ENCODE measurements at places on chromosomes 1 and 21.

DNA sequence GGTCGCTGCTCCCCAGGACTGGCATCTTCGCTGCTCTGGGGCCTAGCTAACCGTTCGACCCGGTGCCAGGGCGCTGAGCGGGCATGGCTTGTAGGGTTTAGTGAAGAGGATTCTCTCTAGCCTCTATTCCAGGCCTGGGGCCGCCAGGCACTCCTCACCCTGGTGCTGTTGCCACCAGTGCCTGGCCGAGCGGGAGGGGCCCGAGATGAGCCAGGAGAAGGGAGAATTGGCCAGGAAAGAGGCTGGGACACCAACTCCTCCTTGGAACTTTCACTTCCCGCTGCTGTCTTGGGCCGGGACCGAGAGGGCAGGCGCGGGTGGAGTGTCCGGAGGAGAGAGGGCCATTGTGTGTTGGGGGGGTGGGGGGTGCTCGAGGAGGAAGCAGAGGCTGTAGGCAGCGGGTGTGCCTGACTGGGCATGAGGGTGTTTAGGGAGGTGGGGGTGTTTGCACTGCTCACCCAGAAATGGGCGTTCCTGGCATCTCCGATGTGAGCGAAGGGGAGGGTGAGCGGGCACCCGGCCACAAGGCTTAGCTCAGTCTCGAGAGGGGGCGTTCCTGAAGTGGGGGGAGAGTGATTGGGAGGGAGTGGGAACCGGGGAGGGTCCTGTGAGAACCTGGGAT, 772 bp downstream of the ADAM15 start:
- peaks cover 28% of the 10 kb centered on the region for H3K36me3 ChIP-seq
- H3K4me3 ChIP-seq, result peak overlapping the region; percentile 91
- H3K4me1 ChIP-seq, result peaks cover 26% of the 10 kb centered on the region
- H3K27ac ChIP-seq, result peak overlapping the region; percentile 94

- peaks cover 4% of the 10 kb centered on the region for H3K4me1 ChIP-seq
- H3K27me3 ChIP-seq, result no peaks in the 10 kb centered on the region
- H3K4me3 ChIP-seq, result no peak overlapping the region
- DNase-seq, result no peak
These were observed 104.3 kb downstream of the LACTBL1 start for GRCh38 chr1:22868331-22868730.

DNA sequence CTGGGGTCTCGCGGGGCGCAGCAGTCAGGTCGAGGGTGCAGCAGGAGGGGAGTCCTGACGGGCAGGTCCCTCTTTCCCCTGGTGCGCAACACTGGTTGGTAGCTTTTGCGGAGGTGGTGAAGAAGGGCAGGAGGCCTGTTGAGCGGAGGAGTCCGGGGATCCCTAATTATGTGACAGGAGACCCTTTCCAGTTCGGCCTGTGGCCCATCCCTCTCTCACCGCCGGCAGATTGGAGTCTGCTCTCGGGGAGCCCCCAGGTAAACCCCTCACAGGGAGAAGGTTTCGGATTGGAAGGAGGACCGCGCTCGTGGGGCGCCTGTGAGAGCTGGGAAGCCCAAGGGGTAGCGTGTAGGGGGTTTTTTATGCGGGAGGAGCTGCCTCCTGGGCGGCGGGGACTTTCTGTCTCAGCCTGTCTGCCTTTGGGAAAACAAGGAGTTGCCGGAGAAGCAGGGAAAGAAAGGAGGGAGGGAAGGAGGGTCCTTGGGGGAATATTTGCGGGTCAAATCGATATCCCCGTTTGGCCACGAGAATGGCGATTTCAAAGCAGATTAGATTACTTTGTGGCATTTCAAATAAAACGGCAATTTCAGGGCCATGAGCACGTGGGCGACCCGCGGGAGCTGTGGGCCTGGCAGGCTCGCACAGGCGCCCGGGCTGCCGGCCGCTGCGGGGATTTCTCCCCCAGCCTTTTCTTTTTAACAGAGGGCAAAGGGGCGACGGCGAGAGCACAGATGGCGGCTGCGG, 9.5 kb downstream of the SIM2 start:
- peak overlapping the region; percentile 96 for H3K27ac ChIP-seq
- no peak for DNase-seq
- H3K36me3 ChIP-seq, result no peaks in the 10 kb centered on the region
- no peaks in the 10 kb centered on the region for H3K27me3 ChIP-seq
- peaks cover 44% of the 10 kb centered on the region for H3K4me1 ChIP-seq

DNA sequence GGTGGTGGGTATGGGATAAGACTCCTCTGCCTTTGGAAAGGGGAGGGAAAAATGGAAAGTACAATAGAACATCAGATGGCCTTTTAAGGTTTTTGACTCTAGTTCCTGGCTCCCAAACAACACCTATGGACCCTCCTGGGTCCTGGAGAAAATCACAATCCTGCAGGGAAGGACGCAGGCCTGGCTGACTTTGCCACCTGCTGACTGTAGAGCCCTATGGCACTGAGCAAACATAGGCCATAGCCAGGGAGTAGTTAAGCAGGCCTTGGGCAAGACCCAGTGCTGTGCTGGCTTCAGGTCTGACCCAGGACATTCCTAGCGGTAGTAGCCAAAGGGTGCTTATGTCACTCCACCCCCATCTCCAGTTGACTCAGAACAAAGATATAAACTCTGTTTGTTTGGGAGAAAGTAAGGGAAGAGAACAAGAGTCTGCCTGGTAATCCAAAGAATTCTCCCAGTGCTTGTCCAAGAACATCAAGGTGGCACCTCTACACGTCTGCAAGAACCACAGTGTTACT, 149.0 kb downstream of the SLC44A5 start:
- DNase-seq, result no peak
- no peaks in the 10 kb centered on the region for H3K4me1 ChIP-seq
- H3K36me3 ChIP-seq, result no peaks in the 10 kb centered on the region
- no peak overlapping the region for H3K4me3 ChIP-seq
- H3K27me3 ChIP-seq, result no peaks in the 10 kb centered on the region

- no peaks in the 10 kb centered on the region for H3K36me3 ChIP-seq
- H3K27me3 ChIP-seq, result no peaks in the 10 kb centered on the region
- no peaks in the 10 kb centered on the region for H3K4me1 ChIP-seq
- no peak overlapping the region for H3K27ac ChIP-seq
- DNase-seq, result no peak
These were observed 372.3 kb downstream of the TTLL7 start for GRCh38 chr1:83626603-83627002.

- H3K27ac ChIP-seq, result no peak overlapping the region
- no peak overlapping the region for H3K4me3 ChIP-seq
- H3K36me3 ChIP-seq, result peaks cover 19% of the 10 kb centered on the region
- no peak for DNase-seq
- no peaks in the 10 kb centered on the region for H3K27me3 ChIP-seq
These were observed 2.1 kb downstream of the SDE2 start for GRCh38 chr1:225996946-225997545.

DNA sequence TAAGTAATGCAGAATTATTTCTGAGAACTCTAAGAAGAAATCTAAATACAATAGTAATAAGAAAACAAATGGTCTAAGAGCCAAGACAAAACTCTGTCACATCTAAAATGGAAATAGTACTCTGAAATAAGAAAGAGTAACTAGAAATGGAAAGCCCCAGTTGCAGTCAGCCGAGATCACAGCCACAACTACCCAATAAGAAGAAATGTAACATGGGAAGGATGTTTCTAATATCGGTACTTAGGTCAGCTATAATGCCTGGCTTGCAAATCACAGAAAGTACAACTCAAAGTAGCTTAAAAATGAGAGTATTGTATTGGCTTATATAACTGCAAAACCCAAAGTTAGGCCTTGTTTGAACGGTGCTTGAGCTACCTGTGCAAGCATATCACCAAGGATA, 58.6 kb upstream of the USP25 start:
- no peak overlapping the region for H3K4me3 ChIP-seq
- no peaks in the 10 kb centered on the region for H3K36me3 ChIP-seq
- H3K27ac ChIP-seq, result no peak overlapping the region
- no peaks in the 10 kb centered on the region for H3K4me1 ChIP-seq
- no peaks in the 10 kb centered on the region for H3K27me3 ChIP-seq

GRCh38 chr1:119871881-119872280, 24.4 kb downstream of the ADAM30 start:
- no peaks in the 10 kb centered on the region for H3K27me3 ChIP-seq
- no peaks in the 10 kb centered on the region for H3K36me3 ChIP-seq
- no peak overlapping the region for H3K27ac ChIP-seq

DNA sequence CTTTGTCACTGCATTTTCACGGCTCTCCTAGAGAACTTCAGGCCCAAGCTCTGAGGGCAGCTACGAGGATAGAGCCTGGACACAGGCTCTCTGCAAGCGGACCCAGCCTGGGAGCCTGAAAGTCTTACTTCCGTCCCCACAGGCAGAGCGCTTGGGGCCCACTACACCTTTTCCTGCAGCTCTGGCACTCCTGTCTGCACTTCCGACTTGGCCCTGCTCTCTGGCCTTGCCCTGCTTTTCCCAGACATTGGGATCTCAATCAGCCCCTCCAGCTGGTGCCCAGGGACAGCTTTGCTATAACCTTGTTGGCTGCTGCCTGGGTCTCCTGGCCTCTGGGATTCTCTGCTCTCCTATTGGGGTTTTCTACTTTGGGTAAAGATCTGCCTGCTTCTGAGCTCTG, 27.6 kb downstream of the WNT4 start:
- H3K27me3 ChIP-seq, result no peaks in the 10 kb centered on the region
- H3K36me3 ChIP-seq, result peaks cover 3% of the 10 kb centered on the region
- no peak for DNase-seq
- H3K4me3 ChIP-seq, result no peak overlapping the region
- H3K27ac ChIP-seq, result no peak overlapping the region

GRCh38 chr1:203187689-203188264, 1.3 kb upstream of the CHI3L1 start:
- peaks cover 27% of the 10 kb centered on the region for H3K4me1 ChIP-seq
- H3K27ac ChIP-seq, result peak overlapping the region; percentile 80
- no peaks in the 10 kb centered on the region for H3K36me3 ChIP-seq
- H3K27me3 ChIP-seq, result no peaks in the 10 kb centered on the region
- no peak overlapping the region for H3K4me3 ChIP-seq
- no peak for DNase-seq

DNA sequence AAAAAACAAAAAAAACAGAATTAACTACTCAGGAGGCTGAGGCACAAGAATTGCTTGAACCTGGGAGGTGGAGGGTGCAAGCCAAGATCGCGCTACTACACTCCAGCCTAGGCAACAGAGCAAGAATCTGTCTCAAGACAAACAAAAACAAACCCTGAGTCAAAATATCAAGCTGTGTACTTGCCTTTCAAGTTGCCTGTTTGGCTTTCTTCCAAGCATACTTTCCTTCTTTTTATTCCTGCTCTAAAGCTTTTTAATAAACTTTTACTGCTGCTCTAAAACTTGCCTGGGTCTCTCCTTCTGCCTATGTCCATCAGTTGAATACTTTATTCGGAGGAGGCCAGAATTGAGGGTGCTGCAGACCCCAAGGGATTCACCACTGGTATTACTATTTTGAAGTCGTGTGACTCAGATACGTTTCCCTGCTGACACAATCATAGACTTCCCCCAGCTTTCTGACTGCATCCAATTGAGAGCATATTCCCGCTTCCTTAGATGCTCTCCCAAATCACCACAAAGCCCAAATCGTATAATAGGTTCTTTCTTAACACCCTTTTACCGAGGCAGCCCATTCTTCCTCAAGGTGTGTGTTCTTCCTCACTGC, 3.5 kb upstream of the ACBD6 start:
- DNase-seq, result no peak
- no peaks in the 10 kb centered on the region for H3K27me3 ChIP-seq
- no peak overlapping the region for H3K4me3 ChIP-seq

GRCh38 chr1:217791091-217791490, 159.9 kb downstream of the SPATA17 start:
- DNase-seq, result no peak
- H3K4me3 ChIP-seq, result no peak overlapping the region
- H3K27ac ChIP-seq, result no peak overlapping the region
- no peaks in the 10 kb centered on the region for H3K36me3 ChIP-seq

DNA sequence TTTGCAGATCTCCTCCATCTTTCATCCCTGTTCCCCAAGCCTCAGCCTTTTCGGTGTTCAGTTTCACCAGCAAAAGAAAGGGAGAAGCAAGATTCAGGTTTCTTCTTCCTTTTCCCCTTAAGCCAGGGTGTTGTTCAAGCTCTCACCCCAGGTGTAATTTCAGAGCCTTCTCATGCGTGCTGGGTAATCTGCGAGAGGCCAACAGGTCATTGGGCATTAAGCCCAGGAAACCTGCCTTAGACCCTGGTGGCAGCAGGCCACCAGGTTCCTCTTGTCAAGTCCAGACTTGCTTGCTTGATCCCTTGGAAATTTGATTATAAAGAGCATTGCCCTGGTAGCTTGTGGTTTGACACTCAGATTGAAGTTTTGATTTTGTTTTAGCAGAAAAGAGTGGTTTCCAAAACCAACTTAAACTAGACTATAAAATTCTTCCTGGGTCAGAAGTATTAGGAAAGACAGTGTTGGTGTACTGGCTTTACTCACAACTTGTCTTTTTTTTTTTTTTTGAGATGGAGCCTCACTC, 6.9 kb downstream of the AKR1A1 start:
- H3K27ac ChIP-seq, result peak overlapping the region; percentile 87
- H3K27me3 ChIP-seq, result no peaks in the 10 kb centered on the region
- H3K36me3 ChIP-seq, result peaks cover 8% of the 10 kb centered on the region
- H3K4me3 ChIP-seq, result no peak overlapping the region

GRCh38 chr1:239914751-239915231, 176.9 kb upstream of the FMN2 start:
- H3K4me3 ChIP-seq, result no peak overlapping the region
- no peaks in the 10 kb centered on the region for H3K36me3 ChIP-seq
- no peak overlapping the region for H3K27ac ChIP-seq
- H3K27me3 ChIP-seq, result no peaks in the 10 kb centered on the region
- no peak for DNase-seq

- H3K27ac ChIP-seq, result no peak overlapping the region
- H3K4me1 ChIP-seq, result no peaks in the 10 kb centered on the region
- H3K36me3 ChIP-seq, result no peaks in the 10 kb centered on the region
These were observed 1328.6 kb upstream of the ADGRL2 start for GRCh38 chr1:80472145-80472544.

DNA sequence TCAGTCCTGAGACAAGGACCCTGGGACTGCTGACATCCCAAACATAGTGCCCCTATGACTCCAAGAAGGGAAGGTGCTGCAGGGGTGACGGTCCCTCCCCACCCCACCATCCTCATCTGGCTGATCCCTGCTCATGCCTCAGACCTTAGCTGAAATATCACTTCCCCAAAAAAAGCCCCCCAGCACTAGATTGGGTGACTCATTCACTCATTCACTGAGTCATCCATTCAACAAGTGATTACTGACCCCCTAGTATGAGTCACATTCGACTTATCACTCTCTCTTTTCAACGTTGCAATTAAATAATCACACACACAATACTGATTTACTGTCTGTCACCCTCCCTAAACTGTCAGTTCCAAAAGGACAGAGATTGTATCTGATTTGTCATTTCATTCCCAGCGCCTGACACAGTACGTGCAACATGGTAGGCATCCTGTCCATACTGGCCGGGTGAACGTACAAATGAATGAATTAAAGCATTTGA, 48.6 kb downstream of the HIVEP3 start:
- H3K27me3 ChIP-seq, result no peaks in the 10 kb centered on the region
- no peak overlapping the region for H3K4me3 ChIP-seq
- H3K4me1 ChIP-seq, result no peaks in the 10 kb centered on the region
- H3K27ac ChIP-seq, result no peak overlapping the region

- DNase-seq, result no peak
- no peak overlapping the region for H3K4me3 ChIP-seq
- H3K4me1 ChIP-seq, result peaks cover 14% of the 10 kb centered on the region
- peak overlapping the region; percentile 34 for H3K27ac ChIP-seq
- no peaks in the 10 kb centered on the region for H3K27me3 ChIP-seq
These were observed 388.8 kb downstream of the NTNG1 start for GRCh38 chr1:107529511-107530149.

GRCh38 chr1:197998110-197998509, 80.9 kb downstream of the LHX9 start:
- no peak overlapping the region for H3K4me3 ChIP-seq
- H3K4me1 ChIP-seq, result no peaks in the 10 kb centered on the region
- H3K36me3 ChIP-seq, result no peaks in the 10 kb centered on the region
- no peak overlapping the region for H3K27ac ChIP-seq
- no peak for DNase-seq

Data from esophagus squamous epithelium (tissue), 5 donors.